ENCODE measurements at places on chromosomes 12 and 14. TPM values are rescaled to one million over a fixed set of nuclear protein-coding genes. Genes with fewer than 3 reads are reported as not detected.
A peak's percentile ranks its signal among the peaks of the same experiment; 100 is the strongest.

DNA sequence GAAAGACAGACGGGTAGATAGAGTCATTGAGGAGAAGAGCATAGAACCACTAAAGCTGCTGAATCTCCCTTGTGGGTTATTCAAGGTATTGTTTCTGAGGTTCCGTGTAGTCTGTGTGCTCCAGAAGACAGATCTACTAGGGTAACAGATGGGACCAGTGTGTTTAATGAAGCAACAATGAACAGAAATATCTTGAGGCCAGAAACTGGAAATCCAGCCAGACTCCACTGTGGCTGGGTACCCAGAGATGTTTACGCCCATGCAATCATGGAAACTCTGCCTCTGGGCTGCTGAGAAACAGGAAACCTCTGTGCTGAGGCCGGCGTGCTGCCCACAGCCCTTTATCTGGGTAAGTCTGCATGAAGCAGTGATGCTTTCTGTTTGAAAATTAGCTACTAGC lies 8.3 kb downstream of the PROX2 start:
- DNase-seq, result peak; percentile 87

Gene KCNA5
- total RNA-seq, result not detected

GRCh38 chr12:113845900-113846674 lies 120.0 kb downstream of the RBM19 start:
- DNase-seq, result no peak

Gene SYT1
- total RNA-seq, result not detected

DNA sequence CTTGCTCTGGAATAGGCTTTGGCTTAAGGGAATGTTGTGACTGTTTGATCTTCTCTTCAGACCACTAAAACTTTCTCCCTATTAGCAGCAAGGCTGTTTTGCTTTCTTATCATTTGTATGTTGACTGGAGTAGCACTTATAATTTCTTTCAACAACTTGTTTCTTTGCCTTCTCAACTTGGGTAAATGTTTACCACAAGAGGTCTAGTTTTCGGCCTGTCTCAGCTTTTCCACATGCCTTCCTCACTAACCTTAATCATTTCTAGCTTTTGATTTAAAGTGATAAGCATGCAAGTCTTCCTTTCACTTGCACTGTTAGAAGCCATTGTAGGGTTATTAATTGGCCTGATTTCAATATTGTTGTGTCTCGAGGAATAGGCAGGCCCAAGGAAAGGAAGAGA lies 126.7 kb upstream of the AEBP2 start:
- no peak for DNase-seq

DNA sequence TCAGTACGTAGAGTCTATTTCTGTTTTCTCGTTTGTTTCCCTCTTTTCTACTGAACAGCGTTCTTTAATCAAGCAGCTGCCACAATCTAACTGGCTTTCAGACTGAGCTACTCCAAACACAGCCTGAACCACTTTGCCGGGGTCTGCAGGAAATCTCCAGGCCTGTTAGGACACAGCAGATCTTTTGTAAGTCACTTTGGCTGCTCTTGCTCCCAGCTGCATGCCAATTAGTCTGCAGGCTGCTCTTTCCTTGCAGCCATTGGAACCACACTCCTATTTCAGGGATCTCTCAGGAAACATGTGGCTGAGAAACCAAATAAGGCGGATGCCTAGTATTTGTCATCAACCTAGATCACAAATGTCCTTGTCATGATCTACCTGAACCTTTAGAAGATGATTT lies 73.6 kb downstream of the TMTC1 start:
- peak; percentile 1 for DNase-seq

Gene MGP
- not detected for total RNA-seq

Gene KRT79
- 0.87 TPM for total RNA-seq

- peak; percentile 79 for DNase-seq
These were observed 5.7 kb downstream of the INF2 start for GRCh38 chr14:104694991-104695659.

GRCh38 chr12:126384026-126384564 lies 1318.9 kb downstream of the AACS start:
- DNase-seq, result no peak

DNA sequence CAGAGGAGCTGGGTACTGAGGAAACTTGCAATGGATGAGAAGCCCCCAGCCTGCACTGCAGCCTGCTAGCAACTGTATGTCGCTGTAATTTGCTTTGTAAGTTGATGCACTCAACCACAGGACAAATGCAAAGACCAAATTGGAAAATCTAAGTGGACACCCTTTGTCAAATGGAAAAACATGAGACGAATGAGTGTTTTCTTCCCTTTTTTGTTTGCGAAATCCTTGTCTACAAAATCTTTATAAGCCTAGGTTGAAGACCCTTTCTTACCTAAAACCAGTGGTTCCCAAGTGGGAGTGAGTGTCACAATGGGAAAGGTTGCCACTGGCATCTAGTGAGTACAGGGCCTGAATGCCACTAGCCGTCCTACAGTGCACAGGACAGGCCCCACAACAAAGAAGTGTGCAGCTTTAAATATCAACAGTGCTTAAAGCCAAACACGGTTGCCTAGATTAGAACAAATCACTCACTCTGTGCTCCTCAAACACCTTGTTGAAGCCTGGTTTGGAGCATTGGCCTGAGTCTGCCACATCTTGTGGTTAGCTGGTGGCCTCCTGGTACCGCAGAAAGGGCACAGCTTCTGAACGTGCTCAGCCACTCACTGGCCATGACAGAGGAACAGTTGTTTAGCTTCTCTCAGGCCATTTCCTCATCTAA lies 7.6 kb upstream of the VASH1 start:
- no peak for DNase-seq

Gene RFLNA
- not detected for total RNA-seq

DNA sequence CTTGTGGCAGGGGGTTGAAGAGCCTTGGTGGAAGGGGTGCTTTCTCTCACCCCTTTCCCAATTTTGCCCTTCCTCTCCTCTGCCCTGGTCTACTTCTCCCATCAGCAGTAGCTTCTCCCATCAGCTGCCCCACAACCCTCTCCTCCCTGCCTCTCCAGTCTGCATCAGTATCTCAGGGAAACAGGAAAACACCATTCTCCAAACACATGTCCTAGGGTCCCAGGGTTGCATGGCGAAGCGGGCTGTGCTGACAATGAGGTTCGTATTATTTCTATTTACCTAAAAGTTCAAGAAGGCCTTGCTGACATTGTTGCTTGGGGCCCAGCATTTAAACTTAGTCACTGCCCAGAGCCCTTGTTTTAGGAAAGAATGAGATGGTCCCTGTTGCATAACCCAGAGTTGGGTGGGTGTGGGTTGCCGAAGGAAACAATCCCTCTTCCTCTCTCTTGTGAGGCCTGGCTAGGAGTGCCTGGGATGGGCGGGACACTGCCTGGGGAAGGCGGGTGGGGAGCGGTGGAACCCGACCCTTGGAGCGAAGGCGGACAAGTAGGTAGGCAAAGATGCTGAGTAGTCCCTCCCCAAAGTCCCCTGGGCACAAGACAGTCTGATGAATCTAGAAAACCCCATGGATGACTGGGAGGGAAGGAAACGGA lies 1.3 kb upstream of the IGFBP6 start:
- no peak for DNase-seq

DNA sequence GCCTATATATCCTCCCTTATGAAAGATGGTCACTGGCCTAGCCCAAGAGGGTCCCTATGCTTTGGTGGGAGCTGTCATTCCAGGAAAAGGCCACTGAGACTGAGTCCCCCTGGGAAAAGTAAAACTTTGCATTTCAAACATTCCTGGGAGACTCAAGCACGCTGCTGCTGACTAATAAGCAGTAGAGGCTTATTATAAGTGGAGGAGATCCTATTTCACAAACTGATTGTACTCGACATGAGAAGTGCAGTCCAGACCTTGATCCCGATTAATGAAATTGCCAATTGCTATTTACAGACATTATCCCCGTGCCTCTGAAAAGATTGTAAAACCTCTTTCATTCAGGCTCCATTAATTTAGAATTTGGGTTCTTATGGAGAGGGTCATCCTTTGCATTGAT lies 96.6 kb downstream of the EMP1 start:
- DNase-seq, result no peak

DNA sequence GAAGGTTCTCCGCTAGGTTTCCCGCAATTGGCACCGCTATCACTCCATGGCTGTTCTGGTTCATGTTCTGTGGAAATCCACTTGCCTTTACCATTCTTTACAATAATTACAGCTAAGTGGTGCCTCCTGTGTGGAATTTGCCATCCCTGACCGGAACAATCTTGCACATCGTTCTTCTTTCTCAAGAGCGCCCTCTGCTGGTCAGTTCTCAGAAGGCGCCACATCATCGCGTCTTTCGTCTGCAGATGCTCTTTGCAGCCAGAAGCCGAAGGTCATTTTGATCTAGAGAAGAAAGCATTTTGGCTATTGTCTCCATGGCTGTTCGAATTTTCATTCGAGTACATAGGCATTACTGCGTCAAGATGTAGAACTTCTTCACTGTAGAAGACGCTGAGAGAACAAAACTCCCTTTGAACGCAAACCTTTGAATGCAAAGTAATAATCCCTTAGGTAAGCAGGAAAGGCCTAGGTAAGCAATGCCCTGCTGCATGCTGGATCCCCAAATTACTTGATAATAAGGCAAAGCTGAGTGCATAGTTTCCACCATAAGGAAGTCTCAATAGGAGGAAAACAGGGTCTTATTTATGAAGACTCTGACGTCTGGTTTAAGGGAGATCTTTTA lies 10.1 kb upstream of the RTRAF start:
- peak; percentile 90 for DNase-seq

GRCh38 chr14:42185718-42186117 lies 579.0 kb downstream of the LRFN5 start:
- no peak for DNase-seq

Measured in activated CD8-positive, alpha-beta T cell treated with anti-CD3 and anti-CD28 coated beads for 36 hours (primary cell).